PC-9 (cell line): ENCODE measurements at places on chromosomes 5 and 9. TPM values are rescaled to one million over a fixed set of nuclear protein-coding genes. Genes with fewer than 3 reads are reported as not detected.

The NR3C1 gene
- 48.8 and 52.8 TPM in 2 replicates for total RNA-seq

The CKMT2 gene
- total RNA-seq = not detected in 2 replicates

The BARX1 gene
- not detected in 2 replicates for total RNA-seq

The TXNDC8 gene
- total RNA-seq = not detected in 2 replicates

The C9orf153 gene
- 0.48 and 0.52 TPM in 2 replicates for total RNA-seq

The SREK1IP1 gene
- total RNA-seq = 10.9 and 12.8 TPM in 2 replicates

The NUDCD2 gene
- 68.6 and 71.6 TPM in 2 replicates for total RNA-seq

GRCh38 chr5:17732351-17732923 is 98.2 kb downstream of the TAF11L14 start:
- peaks cover 30% of the 10 kb centered on the region; the same call in 1 of the 2 replicates for H3K27me3 ChIP-seq
- no peaks in the 10 kb centered on the region for H3K36me3 ChIP-seq
- H3K4me1 ChIP-seq = no peaks in the 10 kb centered on the region
- no peak overlapping the region for H3K27ac ChIP-seq

GRCh38 chr5:141950207-141951005 is 7.6 kb downstream of the PCDH12 start:
- H3K4me3 ChIP-seq = no peak overlapping the region
- no peak for DNase-seq
- H3K4me1 ChIP-seq = no peaks in the 10 kb centered on the region
- H3K36me3 ChIP-seq = no peaks in the 10 kb centered on the region
- H3K27me3 ChIP-seq = no peaks in the 10 kb centered on the region
